ENCODE measurements at places on chromosomes 5 and 9.

DNA sequence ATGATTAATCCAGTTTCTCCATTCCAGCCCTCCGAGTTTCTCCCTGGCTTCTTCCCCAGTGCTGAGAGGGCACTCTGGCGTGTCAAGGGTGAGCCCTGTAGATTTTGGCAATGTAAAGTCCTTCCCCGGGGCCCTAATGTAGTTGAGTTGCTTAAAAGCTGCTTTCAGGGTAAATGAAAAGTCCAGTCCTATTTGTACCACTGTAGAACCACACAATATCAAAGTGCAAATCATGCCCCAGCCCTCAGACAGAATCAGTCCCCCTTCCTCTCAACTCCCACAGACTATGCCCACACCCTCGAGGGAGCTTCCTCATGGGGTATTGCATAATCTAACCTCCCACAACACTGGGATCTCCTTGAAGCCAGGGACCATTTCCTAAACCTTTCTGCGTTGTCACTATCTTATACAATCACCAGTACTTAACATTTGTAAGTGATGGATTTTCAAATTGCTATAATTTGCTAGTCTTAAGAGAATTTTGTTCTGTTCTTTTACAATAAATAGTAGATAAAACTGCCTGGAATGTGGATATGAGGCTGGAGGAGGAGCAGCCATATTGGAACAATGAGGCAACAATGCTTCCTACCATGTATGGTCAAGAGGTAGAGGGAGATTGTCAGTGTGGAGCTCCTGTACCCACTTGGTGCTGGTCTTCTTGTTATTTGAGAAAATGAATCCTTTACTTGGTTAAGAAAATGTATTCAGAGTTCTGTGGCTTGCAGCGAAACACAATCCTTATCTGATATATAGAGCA is 34.4 kb downstream of the ZNF366 start:
- no peak for DNase-seq

GRCh38 chr9:127874301-127875221 is 2.9 kb downstream of the AK1 start:
- DNase-seq: peak; percentile 45

DNA sequence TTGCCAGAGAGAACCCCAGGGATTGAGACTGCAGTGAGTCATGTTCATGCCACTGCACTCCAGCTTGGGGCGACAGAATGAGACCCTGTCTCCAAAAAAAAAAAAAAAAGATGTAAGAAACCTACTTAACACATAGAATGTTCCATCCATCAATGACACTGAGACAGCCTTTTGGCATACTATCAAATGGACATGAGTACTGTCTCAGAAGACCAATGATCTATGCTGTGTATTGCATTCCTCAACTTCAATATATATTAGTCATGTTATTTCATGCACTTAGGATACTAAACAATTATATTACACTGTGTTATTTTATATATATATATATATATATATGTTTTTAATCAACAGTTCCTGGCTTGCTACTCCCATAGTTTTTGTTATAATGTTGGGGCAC is 57.1 kb upstream of the ANKH start:
- no peak for DNase-seq

- no peak for DNase-seq
Measured at GRCh38 chr5:109450129-109450877, 40.5 kb upstream of the PJA2 start.

GRCh38 chr9:126450668-126451205 is 124.1 kb downstream of the MVB12B start:
- no peak for DNase-seq

DNA sequence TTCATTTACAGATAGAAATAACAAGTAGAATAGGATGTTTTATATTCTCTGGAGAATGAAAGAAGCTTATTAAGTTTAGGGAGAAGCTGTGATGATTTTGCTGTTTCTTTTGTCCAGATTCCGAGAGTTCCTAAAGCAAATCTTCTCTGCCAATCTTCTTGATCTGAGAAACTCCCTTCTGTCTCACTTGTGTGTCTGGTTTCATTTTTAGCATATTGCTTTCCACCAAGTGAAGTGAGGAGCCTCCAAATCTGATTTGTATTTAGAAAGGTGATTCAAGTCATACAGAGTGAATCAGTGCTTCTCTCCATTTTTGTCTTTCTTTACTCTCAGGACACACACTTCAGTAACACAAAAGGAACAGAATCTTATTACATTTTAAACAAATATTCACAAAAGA is 48.4 kb downstream of the STX17 start:
- no peak for DNase-seq

GRCh38 chr9:88060746-88061145 is 77.5 kb downstream of the SPATA31C2 start:
- DNase-seq: no peak

DNA sequence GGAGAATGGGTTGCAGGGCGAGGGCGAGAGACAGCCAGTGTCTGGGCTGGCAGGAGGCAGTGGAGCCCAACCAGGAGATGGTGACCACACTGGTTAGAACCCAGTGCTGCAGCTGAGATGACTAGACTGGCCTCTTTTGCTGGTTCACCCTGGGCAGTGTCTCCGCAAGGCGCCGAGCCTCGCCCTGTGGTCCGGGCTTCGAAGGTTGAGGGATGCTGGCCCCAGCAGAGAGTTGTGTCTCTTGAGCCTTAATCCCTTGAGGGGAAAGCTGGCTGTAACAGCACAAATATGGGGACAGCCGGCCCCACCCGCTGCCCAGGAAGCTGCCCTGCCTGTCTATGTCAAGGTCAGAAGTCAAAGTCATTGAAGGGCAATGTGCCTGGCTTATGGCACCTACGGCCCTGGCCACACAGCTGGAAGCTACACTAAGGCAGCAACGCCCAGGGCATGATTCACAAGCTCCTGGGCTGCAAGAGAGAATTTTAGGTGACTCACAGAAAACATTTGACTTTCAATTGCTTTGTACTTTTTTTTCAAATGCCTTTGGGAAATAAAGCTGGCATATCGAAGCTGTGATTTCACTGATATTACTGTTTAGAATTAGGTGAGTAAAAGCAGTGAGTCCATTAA is 33.3 kb downstream of the NKX2-5 start:
- no peak for DNase-seq

- DNase-seq: no peak
Measured at GRCh38 chr5:137040024-137040423, 459.1 kb downstream of the SPOCK1 start.

- no peak for DNase-seq
Measured at GRCh38 chr5:100840370-100840769, 62.7 kb downstream of the ST8SIA4 start.

DNA sequence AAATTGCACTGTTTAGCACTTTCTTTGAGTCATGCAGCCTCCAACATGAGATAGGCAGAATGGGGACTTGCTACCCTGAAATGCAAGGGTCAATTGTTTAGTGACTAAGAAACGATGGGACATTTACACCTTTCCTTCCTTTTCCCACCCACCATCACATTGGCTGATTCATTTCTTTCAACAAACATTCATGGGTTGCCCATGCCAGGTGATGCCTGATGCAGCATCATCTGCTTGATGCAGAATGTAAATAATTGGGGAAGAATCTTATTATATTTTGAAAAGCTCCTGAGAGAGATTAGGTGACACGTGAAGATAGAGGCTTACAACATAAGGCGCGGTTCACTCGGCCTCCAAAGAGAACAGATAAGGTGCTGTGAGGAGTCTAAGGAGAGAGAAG is 4.5 kb upstream of the TRMT10B start:
- DNase-seq: no peak

DNA sequence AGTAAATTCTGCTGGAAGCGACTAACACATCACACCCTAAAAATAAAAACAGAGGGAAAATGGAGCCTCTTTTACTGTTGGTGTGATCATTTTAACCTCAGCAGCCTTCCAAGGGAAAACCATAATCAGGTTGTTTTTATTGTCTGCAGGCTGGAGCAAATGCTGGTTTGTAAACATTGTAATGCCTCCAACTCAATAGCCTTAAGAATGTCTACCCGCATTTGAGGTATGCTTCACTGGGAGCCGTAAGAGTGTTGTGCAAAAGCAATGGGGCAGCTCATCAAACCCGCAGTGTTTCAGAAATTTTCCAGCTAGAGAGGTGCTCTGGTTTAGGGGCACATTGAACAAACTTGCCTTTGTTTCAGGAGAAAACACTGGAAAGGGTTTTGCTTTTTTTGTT is 17.0 kb downstream of the NIM1K start:
- DNase-seq: no peak

GRCh38 chr9:132788378-132788777 is 89.7 kb downstream of the AK8 start:
- DNase-seq: no peak

- no peak for DNase-seq
Measured at GRCh38 chr5:173330338-173331206, 2.4 kb upstream of the STC2 start.

- DNase-seq: no peak
Measured at GRCh38 chr9:125133403-125134329, 9.7 kb downstream of the SCAI start.

- DNase-seq: no peak
Measured at GRCh38 chr5:13278811-13279210, 665.7 kb downstream of the DNAH5 start.

DNA sequence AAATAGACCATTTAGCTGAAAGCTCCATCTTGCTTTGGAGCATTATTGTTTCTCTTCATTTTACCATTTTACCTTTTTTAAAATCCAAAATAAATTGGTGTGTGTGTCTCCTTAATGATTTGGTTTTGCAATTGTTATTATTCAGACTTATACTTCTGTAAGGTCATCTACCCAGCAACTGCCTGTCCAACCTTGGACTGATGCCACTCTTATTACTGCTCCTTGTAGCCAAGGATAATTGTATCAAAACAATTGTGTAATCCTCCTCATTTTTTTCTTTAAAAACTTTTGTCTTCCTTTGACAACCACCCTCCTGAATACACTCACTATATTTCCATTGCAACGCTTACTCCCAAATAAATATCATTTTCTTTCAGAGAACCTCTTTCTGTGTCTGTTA is 30.3 kb upstream of the HMGCR start:
- DNase-seq: no peak

DNA sequence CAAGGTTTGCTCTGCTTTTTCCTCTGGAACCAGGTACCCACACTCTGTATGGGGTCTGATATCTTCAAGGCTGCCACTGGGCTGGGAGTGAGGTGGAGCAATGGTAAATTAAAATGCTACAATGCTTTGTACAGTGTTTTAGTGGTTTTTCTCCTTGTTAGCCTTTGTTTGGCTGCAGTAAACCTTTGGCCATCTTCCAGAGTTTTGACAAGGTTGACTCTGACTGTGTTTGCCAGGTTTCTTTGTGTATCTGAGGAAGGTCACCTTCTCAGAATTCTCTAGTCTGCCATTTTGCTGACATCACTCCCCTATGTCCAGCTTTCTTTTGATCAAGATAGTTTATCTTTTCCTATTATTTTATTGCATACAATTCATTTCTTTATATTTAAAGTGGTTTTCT is 11.2 kb downstream of the SPATA31D1 start:
- DNase-seq: no peak

- no peak for DNase-seq
Measured at GRCh38 chr5:165805756-165806155, 2300.3 kb downstream of the MAT2B start.

DNA sequence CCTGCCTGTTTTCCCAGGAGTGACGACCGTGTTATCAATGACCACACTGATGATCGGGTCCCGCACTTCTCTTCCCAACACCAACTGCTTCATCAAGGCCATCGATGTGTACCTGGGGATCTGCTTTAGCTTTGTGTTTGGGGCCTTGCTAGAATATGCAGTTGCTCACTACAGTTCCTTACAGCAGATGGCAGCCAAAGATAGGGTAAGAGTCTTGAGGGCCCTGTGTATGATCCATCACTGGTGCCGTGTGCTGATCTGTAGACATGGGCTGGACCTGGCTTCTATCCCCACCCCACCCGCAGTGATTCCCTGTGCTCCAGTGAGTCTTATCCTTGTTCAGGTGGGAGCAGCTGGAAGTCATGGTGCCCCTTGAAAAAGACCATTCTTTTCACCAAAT is 26.0 kb downstream of the GABRP start:
- no peak for DNase-seq

GRCh38 chr9:18493451-18493993 is 19.6 kb downstream of the ADAMTSL1 start:
- DNase-seq: no peak

DNA sequence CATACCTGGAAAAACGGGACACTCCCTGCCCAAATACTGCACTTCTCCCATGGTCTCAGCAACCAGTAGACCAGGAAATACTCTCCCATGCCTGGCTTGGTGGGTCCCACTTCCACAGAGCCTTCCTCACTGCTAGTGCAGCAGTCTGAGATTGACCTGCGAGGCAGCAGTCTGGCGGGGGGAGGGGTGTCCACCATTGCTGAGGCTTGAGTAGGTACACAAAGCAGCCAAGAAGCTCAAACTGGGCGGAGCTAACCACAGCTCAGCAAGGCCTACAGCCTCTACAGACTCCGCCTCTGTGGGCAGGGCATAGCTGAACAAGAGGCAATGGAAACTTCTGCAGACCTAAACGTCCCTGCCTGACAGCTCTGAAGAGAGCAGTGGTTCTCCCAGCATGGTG is 191.5 kb upstream of the FTMT start:
- DNase-seq: no peak

- no peak for DNase-seq
Measured at GRCh38 chr9:18335825-18336224, 138.1 kb upstream of the ADAMTSL1 start.

- DNase-seq: peak; percentile 21
Measured at GRCh38 chr9:124267271-124267807, 9.6 kb downstream of the NEK6 start.

DNA sequence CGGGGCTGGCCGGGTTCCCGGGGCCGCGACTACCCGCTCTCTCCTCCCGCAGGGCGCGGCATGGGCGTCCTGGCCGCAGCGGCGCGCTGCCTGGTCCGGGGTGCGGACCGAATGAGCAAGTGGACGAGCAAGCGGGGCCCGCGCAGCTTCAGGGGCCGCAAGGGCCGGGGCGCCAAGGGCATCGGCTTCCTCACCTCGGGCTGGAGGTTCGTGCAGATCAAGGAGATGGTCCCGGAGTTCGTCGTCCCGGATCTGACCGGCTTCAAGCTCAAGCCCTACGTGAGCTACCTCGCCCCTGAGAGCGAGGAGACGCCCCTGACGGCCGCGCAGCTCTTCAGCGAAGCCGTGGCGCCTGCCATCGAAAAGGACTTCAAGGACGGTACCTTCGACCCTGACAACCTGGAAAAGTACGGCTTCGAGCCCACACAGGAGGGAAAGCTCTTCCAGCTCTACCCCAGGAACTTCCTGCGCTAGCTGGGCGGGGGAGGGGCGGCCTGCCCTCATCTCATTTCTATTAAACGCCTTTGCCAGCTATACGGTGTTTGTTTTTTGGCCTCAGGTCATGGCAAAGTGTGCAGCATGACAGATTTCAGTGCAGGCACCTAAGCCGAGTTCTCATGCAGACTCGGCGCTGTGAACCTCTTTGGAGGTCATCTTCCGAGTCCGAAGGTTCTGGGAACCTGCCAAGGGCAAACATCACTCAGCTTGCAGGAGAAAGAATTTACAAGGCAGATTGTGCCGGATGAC is 516 bp downstream of the MRPL41 start:
- DNase-seq: no peak

- no peak for DNase-seq
Measured at GRCh38 chr9:111068771-111069170, 30.5 kb upstream of the LPAR1 start.

GRCh38 chr5:143435210-143435657 is 31.7 kb upstream of the NR3C1 start:
- peak; percentile 8 for DNase-seq
